ENCODE measurements at places on chromosomes 1 and 21.

GRCh38 chr1:77084457-77084856 lies 134.8 kb downstream of the PIGK start:
- no peak for DNase-seq

GRCh38 chr1:155514582-155515187 lies 47.9 kb downstream of the ASH1L start:
- no peak for DNase-seq

DNA sequence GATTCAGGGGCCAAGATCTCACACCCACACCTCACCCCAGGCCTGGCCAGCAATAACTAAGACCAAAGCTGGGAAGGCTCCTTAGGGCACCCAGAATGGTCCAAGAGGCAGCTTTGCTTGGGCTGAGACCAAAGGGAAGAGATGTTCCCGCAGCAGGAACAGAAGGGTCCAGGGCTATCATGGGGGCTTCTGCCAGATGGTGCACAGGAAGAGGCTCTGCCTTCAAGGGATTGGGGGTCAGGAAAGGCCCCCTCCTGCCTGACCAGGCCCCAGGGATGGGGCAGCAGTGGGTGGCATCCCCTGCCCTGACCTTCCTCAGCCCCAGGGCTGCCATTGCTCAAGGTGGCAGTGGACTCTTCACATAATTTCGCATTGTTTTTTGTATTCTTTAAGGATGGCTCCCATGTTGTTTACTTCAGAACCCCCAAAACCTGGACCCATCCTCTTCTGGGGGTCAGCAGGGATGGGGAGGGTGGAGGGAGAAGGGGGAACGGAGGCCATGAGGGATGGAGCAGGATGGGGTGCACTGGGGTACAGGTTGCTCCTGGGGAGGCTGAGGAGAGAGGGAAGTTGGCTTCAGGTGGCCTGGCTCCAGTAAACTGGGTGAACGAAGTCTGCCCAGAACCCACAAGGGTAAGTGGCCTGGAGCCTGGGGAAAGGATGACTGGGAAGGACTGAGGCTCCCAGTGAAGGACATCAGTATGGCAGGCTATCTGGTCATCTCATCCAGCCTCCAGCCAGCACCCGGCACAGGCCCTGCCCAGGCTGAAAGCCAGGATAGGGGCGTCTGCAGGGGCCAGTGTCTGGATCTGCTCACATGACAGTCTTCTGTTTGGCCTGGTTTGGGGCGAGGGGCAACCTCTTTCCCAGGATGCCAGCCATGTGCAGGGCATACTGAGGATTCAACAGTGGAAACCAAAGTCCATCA lies 2.6 kb upstream of the NADK start:
- no peak for DNase-seq

- DNase-seq: no peak
These were observed 55.7 kb downstream of the DEGS1 start for GRCh38 chr1:224238756-224239155.

GRCh38 chr1:57633056-57633455 lies 209.2 kb upstream of the DAB1 start:
- no peak for DNase-seq

DNA sequence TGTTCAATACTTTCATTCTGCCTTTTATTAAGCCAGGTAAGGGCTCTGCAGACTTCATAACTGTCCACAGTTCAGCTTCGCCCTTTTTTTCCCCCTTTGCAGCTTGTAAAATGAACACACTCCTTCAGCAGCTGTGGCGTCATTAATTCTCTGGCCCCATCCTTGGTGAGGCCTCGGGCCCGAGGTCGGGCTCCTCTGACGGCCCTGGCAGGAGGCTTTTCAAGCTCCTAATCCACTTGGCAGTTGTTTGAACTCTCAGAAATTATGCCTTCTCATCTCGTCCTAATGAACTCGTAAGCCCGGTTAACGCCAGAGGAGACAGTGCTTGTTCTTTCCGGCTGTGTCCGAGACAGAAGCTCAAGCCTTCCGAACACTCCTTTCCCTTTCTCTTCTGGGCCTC lies 18.1 kb upstream of the EPHA8 start:
- DNase-seq: no peak

DNA sequence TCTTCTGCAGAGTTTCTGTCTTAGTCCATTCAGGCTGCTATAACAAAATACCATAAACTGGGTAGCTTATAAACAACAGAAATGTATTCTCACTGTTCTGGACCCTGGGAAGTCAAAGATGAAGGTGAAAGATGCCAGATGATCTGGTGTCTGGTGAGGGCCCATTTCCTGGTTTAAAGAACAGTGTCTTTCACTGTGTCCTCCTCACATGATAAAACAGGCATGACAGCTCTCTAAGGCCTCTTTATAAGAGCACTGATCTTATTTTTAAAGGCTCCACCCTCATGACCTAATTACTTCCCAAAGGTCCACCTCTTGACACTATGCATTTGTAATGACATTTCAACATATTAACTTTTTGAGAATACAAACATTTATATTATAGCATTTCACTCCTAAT lies 250.2 kb upstream of the ZRANB2 start:
- no peak for DNase-seq

Measured in Peyer's patch (tissue), 4 donors.